Left renal pelvis (tissue), 4 donors: ENCODE measurements at places on chromosomes 2 and 18.

- peak; percentile 6 for DNase-seq
Observed at GRCh38 chr2:141554810-141555209, 576.0 kb downstream of the LRP1B start.

- DNase-seq = no peak
Observed at GRCh38 chr18:48605408-48605845, 66.6 kb downstream of the CTIF start.

- no peak for DNase-seq
Observed at GRCh38 chr2:34912084-34912483, 1313.0 kb upstream of the FAM98A start.

GRCh38 chr18:31884020-31884419 is 58.9 kb downstream of the TRAPPC8 start:
- DNase-seq = no peak

DNA sequence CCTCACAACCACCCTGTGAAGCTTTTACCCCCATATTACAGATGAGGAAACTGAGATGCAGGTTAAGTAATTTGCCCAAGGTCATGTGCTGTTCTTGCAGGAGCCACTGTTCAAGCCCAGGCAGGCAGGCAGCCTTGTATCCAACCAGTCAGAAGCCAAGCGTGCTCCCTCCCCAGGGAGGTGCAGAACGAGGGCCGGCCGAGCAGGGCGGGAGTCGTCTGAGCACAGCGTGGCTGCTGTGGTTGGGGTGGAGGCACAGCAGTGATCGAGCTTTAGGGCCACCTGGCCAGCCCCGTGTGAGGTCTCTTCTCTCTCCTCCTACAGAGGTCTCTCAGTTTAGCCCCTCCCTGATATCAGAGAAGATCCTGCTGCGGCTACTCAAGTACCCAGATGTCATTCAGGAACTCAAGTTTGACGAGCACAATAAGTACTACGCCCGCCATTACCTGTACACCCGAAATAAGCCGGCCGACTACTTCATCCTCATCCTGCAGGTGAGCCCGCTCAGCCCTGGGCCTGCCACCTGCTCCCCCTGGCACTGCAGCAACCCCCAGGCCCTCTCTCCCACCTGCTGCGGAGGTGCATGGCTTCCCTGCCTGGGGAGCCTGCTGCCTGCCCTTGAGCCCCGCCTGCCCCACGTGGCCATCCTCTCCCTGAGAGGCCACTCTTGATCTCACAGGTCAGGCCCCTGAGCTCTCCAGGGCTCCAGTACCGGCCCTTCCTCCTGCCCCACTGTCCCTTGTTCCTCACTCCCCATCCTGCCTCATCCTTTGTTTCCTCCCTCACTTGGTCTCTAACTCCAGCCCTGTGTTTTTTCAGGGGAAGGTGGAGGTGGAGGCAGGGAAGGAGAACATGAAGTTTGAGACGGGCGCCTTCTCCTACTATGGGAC is 17.1 kb upstream of the CNNM3 start:
- DNase-seq = no peak

- DNase-seq = no peak
Observed at GRCh38 chr18:48719974-48720654, 181.3 kb downstream of the CTIF start.

GRCh38 chr18:3655254-3656050 is 205.5 kb downstream of the TGIF1 start:
- DNase-seq = no peak

DNA sequence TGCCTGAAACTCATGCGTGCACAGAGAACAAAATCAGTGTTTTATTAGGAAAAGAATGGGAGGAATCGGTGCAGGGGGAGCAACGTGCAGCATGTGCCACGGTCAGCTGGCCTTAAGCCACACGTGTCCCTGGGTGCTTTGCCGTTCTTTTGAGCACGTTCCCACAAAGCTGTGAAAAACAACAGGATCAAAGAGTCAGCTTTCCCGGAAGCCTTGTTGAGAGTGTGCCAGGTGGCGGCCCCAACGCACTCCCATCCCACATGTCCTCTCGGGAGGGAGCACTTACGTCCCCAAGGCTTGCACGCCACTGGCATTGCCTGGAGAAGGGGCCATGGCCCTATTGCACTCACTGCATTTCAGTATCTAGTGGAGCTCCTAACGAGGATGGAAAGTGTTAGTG is 511.2 kb downstream of the EIPR1 start:
- DNase-seq = no peak

DNA sequence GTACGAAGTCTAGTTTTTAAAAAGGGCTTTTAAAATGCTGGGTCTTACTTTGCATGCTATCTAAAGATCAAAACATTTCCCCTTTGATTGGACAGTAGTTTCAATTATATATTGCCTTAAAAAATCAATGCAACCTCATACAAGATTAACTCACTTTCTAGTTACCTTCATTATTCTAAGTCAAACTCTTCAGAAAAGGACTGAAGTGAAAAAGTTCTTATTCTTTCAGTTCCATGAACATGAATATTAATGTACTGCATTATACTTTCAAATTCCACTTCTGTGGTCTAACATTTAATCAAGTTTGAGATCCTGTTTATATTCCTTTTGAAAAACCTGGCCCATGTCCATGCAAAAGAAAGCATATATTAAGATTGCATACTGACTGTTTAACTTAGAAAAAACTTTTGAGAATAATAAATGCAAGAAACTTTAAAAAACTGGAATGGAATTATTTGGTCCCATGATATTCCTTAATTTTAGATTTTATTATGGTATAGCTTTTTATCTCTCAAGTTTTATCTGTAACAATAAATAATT is 11.2 kb upstream of the ENOSF1 start:
- no peak for DNase-seq

GRCh38 chr2:143629340-143629739 is 500.1 kb downstream of the ARHGAP15 start:
- no peak for DNase-seq

- DNase-seq = no peak
Observed at GRCh38 chr2:155266583-155266982, 568.1 kb downstream of the KCNJ3 start.

DNA sequence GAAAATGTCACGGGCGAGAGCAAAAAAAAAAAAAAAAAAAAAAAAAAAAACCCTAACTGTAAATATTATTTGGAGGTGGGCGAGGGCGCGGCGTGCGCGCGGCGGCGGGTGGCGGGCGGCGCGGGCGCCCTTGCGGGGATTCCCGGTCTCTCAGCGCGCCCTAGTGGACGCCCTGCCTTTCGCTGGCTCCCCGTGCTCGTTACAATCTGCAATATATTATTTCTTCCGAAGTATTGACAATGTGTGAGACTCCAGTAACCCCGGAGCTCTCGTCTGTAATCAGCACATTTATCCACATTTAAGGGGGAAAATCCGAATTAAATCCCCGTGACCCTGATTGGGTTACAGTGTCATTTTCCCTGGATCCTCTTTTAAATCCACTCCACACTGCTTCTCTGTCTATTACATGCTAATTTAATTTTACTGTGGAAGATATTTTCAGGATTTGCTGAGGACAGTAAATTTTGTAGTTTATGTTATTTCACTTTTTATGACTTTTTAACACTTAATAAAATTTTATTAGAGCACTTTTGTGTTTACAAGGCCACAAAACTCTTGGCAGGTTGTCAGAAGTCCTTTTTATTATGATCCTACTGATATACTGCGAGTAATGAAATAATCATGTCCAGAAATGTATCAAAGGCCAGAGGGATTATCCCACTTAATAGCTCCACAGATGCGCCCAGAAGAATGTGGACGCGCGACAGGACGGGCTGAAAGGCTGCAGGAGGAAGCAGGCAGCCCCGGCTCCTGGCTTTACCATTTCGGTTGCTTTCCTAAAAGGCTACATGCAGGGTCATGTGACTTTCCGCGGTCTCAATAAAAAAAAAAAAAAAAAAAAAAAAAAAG is 369.1 kb downstream of the MTX2 start:
- DNase-seq = peak; percentile 62

GRCh38 chr18:49849331-49850217 is 36.2 kb upstream of the ACAA2 start:
- peak; percentile 25 for DNase-seq

DNA sequence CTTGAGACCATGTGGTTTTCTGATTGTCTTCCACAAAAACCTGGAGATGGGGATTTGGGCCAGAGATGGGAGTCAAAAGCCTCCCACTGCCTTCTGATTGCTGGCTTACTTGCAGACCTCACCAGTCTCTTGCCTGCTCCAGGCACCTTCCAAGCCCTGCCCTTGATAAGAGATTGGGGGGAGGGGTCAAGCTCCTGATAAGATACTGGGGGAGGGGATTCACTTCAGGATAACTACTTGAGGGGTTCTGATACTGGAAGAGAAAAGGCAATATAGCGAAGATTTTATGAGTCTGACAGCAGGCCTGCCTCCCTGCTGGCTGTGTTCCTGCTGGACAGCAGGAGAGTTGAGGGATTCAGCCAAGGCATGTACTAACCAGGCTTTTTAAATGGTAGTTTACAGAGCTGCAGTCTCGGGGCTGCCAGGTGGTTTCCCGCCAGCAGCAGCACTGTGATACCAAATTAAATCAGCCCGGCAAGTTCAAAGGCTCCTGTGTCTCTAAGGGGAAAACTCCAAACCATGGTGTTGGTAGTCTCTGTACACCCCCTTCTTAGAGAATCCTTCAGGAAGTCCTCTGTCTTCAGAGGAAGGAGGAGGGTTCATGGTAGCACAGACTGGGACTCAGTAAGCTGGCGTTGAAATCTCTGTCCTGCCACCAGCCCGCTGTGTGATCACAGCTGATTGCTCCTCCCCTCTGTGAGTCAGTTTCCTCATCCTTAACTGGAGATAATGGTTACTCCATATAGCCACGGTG is 58.3 kb downstream of the FBXO36 start:
- no peak for DNase-seq

- no peak for DNase-seq
Observed at GRCh38 chr2:232245111-232245510, 133.4 kb upstream of the ALPP start.

- DNase-seq = no peak
Observed at GRCh38 chr2:238105506-238106338, 5.6 kb downstream of the ESPNL start.

GRCh38 chr2:136049991-136050920 is 64.8 kb upstream of the DARS1 start:
- DNase-seq = no peak

DNA sequence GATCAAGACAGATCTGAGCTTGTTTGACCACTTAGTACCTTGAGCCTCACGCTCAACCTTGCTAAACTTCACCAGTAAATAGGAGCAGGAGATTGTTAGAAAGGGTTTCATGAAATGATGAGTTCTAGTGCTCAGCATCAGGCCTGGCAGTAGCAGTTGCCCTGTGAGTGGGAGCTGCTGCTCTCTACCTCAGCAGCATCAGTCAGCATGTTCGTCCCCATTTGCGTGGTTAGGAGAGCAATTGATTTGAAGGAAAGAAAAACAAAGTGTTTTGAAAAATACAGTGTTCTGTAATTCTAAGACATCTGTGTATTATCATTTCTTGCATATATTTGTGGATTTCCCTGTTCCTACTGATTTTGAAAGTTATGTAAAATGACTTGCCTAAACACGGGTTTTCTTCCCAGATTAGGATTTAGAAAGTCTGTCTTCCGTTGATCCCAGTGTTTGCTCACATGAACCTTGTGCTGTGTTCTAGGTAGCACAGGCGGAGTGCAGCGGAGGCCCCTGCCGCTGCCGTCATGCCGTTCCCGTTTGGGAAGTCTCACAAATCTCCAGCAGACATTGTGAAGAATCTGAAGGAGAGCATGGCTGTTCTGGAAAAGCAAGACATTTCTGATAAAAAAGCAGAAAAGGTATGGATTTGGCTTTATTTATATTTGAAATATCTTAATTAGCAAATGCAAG is 47.0 kb downstream of the CAB39 start:
- DNase-seq = no peak

GRCh38 chr2:128306931-128307460 is 11.7 kb downstream of the HS6ST1 start:
- no peak for DNase-seq
